ENCODE measurements at places on chromosomes 1 and 21.

DNA sequence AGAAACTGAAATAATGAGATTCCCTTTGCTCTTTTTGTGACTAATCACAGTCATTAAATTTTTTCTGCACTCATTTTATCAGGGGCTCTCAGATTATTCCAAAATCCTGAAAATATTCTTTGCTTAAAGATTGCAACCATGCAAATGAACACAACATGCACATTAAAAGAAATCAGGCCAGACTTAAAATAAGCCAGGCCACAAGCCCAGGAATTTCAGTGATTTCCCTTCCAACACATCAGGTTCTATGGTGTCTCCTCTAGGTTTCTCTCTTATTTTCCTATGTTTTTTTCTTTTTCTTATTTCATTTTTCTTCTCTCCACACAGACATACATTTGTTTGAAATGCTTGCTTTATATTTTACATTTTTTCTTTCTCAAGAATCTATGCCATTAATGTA lies 65.3 kb downstream of the NIBAN1 start:
- no peak for DNase-seq

GRCh38 chr1:184362876-184363275 lies 24.0 kb upstream of the C1orf21 start:
- no peak for DNase-seq

GRCh38 chr1:56169856-56170255 lies 409.5 kb downstream of the PLPP3 start:
- no peak for DNase-seq

- no peak for DNase-seq
Measured at GRCh38 chr1:34842073-34842472, 17.5 kb downstream of the SMIM12 start.
